ENCODE measurements at places on chromosomes 13 and 19.

- no peak for DNase-seq
Measured at GRCh38 chr19:16944626-16945363, 56.0 kb downstream of the F2RL3 start.

GRCh38 chr13:34308725-34309124 lies 490.8 kb downstream of the RFC3 start:
- DNase-seq = no peak

DNA sequence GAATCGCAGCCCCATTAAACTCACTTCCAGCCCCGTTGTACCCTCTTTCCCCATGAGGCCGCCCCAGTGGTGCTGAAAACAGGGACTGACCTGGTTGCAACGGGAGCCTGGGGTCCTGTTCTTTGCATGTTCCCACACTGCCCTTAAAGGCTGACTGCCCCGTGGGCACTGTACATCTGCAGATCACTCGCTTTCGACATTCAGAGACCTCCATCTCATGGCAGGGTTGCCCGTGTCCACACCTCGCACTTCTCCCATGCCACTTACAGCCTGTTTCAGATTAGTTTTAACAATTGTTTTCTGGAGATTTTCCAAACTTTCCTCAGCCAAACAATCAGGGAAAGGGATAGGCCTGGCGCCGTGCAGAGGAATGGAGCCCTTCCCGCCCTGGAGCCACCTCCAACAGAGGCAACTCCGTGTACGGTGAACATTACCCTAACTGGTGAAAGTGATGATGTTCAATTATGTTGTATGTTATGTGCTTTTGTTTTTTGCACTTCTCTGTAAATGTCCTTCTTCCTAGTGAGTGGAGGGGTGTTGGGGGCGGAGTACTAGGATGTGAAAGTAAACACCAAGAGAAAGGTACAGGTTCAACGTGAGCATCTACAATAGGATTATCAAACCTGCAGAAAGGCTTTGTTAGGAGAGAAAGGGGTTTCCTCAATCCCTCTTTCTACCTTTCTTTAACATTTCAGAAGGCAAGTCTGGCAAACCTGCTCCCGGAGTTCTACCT lies 262.8 kb downstream of the FOXO1 start:
- no peak for DNase-seq

DNA sequence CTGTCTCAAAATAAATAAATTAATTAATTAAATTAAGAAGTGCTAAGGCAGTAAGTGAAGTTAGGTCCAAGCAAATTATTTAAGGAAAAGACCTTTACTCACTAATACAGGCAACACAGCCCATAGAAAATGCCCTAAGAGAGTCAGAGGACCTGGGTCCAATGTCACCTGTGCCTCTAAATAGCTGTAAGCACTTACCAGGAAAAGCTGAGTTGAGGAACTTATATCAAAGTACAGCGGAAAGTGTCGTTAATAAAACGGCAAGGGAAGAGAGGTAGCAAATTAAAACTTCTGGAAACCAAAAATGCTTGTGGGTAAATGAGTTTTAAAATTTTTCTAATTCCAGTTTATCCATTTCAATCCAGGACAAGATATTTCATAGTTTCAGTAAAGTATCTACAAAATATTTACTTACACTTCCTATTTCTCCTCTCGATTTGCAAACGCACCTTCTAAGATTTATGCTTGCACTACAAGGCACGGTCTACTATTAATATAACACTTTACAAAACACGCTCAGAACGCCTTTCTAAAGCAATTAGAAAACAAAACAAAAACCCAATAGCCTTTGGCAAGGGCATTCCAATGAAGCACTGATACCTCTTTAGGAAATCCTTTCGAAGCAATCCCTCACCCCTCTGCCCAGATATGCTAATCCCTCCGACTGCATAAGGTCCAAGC lies 963 bp downstream of the VPS36 start:
- no peak for DNase-seq

GRCh38 chr13:44873461-44873860 lies 115.8 kb downstream of the NUFIP1 start:
- DNase-seq = no peak

DNA sequence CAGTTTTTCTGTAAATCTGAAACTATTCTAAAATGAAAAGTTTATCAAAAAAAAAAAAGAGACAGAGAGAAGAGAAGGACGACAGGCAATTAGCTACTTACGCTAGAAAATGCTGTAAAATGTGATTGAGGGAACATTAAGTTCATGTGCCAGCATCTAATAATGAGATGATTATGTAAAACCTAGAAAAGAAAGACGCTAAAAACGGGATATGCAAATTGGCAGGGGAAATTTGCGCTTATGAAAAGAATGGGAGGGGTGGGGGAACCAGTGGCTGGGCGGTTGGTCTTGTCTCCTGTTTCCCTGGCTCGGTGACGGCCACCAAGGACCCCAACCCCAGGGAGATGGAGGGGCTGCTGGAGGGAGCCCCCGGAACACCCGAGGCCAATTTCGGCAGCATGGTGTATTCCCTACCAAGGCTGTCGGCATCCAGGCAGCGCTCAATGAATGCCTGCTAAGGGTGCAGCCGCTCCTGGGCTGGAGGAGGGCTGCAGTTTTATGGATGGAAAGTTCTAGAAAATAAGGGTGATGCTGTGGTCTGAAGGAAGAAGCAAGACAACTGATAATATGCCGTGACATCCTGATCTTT lies 34.2 kb downstream of the GNG7 start:
- no peak for DNase-seq

- no peak for DNase-seq
Measured at GRCh38 chr19:48705431-48705830, 9.7 kb downstream of the FUT2 start.

DNA sequence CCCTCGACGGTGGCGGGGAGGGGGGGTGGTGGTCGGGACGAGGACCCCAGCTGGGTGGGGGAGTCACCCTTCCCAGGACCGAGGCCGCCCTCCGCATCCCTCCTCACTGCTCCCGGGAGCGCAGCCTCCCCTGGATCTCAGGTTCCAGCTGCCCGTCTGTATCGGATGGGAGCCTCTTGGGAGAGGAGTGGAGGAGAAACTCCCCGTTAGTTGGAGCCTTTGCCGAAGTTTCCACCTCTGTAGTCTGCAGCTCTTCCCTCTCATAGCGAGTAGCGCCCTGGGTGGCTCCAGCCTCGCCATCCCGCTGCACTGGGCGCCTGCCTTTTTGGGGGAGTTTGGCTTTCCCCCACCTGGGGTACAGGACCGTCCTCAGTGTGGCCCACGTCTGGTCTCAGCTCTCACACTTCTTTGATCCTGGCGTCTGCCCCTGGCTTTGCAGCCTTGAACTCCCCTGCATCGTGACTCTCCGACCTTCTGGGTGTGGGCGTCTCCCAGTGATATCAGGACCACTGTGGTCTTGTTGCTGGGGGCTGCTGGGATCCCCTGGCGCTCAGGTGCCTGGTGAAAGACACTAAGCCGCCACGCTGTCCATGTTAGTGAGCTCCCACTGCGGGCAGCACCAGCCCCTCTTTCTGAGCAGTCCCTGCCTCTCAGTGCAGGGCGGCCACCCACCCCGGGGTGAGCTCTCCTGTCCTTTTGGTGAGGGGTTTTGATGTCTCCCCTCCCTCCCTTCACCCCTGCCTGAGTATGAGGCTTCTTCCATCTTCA lies 1.1 kb downstream of the CNOT3 start:
- DNase-seq = no peak

GRCh38 chr19:14442891-14443631 lies 10.0 kb downstream of the PKN1 start:
- no peak for DNase-seq

DNA sequence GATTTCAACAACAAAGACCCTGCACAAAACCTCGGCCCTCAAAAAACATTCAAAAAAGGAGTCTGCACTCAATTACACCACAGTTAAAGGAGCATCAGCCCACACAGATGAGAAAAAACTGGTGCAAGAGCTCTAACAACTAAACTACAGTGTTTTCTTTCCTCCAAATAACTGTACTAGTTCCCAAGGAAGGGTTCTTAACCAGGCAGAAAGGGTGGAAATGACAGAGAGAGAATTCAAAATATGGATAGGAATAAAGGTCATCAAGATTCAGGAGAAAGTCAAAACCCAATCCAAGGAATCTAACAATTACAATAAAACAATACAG lies 176.4 kb upstream of the TRPC4 start:
- no peak for DNase-seq

- DNase-seq = no peak
Measured at GRCh38 chr19:32416749-32417456, 11.3 kb downstream of the DPY19L3 start.

GRCh38 chr19:52541608-52542007 lies 14.1 kb downstream of the ZNF808 start:
- no peak for DNase-seq

DNA sequence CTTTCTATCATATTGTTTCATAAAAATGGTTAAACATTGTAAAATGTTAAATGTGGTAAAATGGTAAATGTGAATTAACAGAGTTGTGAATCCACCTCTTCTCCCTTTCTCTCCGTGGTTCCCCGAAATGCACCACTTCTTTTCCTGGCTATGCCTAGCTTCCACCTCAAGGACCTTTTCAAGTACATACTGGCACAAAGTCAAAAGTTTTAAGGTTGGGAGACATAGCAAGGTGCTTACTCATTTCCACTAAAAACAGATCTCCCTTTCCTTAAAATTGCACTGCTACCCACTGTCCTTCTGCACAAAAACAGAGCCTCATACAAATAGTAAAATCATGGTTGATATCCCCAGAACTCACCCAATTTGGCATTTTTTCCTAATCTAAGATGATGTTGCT lies 558.2 kb downstream of the SLITRK6 start:
- DNase-seq = no peak

GRCh38 chr13:42751693-42752092 lies 29.7 kb upstream of the FAM216B start:
- DNase-seq = no peak

DNA sequence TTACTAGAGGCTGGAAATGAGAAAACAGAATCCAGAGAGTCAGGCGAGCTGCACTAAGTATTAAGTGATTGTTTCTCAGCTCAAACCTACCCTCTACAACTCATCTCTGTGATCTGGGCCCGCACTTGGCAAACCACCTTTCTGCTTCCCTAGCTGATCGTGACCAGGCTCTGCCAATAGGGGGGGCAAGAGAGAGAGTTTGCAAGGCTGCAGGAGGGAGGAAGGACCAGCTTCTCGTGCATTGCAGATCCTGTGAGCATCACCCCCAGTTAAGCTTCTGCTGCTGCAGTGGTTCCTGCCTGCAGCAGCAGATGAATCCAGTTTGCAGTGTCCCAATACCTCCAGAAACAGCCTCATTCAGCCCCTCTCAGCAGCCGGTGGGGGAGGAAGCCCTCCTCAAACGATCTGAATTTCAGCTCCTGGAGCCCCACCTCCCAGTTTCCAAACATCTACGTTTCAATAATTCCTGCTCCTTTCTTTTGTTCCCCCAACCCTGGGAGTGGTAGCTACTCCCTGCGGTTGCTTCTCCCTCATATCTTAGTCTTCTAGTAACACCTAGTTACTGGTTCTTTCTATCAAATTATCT lies 20.0 kb downstream of the XRCC1 start:
- peak; percentile 58 for DNase-seq

DNA sequence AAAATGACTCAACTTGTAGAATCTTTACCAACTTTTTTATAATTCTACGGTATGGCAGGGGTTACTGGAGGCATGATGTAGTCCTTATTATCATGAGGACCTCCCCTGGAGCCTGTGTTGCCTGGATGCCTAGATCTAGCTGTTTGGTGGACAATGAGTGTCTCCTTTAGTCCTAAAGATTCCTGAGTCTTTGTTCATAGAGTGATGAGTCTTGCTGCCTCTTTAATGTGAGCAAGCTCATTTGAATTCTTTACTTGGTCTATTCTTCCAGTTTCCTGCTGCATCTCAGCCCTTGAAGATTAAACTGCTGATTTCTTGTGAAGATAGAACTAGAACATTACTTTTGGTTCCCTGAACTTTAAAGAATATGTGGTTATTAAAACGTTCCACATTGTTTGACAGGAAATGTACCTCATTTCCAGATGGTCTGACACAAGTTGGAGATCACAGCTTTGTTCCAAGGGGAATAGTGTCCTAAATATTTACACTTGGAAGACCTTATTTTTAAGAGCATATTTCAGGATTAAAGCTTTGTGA lies 51.9 kb downstream of the SLAIN1 start:
- no peak for DNase-seq

- DNase-seq = no peak
Measured at GRCh38 chr13:82292334-82292733, 1589.9 kb downstream of the SLITRK1 start.

DNA sequence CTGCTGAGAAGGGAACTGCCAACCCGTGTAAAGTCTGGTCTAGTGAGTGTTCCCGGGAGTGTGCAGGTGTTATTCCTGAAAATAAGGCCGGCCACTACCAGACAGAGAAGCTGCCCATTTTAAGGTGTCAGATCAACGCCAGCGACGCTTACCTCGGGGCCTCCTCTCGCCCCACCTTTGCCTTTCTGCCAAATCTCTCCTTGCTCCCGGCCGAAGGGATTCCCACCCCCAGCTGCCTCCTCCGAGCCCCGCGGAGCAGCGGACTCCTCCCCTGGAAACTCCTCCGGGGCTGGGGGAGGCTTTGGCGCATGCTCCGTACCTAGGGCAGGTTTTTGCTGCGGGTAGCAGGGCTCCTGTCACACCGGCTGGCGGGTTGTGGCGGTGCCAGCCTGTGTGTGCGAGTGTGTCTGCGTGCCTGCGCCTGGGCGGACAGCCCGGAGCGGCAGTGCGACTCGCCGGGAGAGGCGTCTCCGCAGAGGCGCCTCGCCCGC lies at the start of gene HS6ST3:
TSS of gene HS6ST3 (plus strand) at position 359 of the 491 bp plus-strand sequence.
- no peak for DNase-seq

DNA sequence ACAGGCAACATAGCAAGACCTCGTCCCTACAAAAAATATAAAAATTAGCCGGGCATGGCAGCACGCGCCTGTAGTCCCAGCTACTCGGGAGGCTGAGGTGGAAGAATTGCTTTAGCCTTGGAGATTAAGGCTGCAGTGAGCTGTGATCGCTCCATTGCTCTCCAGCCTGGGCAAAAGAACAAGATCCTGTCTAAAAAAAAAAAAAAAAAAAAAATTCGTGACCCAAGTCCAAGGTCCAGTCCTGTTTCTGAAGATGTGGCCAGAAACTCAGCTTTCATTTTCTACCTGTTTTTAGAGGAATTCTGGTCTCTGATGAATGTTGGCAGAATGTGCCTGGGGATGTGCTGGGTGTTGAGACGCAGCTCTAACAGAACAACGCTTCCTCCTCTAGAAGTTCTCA lies 1.9 kb upstream of the PGPEP1 start:
- no peak for DNase-seq

- DNase-seq = no peak
Measured at GRCh38 chr19:17304386-17305215, 1.1 kb upstream of the MRPL34 start.

GRCh38 chr19:45677351-45678230 lies 9.6 kb downstream of the GIPR start:
- DNase-seq = peak; percentile 21

All from smooth muscle cell of the brain vasculature (primary cell).